Stimulated activated naive CD4-positive, alpha-beta T cell (primary cell): ENCODE measurements at places on chromosomes 5 and 9.

DNA sequence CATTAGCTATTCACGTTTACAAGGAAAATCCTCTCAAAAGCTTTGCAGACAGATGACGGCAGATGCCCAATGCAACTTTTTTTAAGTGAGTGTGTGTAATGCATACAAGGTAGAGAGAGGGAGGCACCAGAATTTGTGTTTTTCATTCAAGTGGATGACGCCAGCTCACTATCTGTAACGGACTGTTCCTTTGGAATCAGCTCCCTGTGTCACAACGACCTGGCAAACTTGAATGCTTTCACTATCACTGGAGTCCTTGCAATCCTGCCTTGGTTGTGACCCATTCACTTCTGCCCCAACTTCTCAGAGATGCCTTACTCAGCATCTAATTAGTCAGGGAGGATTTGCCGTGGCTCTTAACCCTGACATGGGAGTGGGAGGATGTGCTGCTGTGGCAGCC lies 148.5 kb downstream of the BNC2 start:
- DNase-seq = no peak

DNA sequence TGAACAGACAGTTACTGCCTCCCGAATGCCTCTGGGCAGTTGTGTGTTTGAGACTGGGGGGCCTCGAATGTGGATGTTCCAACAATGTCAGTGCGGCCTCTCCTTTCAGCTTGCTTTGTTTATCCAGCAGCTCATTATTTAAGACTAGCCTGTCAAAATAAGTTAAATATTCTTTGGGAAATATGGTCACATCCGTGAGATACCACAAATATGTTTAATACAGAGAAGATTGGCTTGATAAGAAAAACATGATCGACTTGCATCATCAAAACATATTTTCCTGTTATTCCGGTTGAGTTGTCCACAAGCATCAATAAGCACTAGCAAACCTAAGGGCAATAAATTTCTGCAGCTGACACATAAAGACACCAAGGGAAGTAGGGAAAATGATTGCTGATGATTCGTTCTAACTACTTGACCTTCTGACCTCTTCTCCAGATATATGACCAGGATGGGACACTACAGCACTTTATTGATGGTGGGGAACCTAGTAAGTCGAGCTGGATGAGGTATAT lies 66.5 kb downstream of the PRDM6 start:
- no peak for DNase-seq

DNA sequence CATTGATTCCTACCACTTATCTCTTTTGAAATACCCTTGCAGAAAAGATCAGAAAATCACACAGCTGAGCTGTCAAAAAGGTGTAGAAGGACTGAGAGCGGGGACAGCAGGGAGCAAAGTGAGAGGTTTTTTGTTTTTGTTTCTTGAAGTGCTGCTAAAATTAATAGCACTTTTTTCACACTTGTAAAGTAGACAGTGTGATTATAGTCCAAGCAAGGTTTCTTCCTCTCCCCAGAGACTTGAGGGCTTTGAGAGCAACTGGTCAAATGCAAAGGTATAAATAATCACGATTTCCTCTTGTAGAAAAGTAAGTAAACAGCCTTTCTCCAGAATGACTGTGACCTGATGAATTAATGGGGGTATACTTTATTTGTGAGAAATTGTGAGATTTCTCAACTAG lies 326.9 kb downstream of the ZNF608 start:
- no peak for DNase-seq

DNA sequence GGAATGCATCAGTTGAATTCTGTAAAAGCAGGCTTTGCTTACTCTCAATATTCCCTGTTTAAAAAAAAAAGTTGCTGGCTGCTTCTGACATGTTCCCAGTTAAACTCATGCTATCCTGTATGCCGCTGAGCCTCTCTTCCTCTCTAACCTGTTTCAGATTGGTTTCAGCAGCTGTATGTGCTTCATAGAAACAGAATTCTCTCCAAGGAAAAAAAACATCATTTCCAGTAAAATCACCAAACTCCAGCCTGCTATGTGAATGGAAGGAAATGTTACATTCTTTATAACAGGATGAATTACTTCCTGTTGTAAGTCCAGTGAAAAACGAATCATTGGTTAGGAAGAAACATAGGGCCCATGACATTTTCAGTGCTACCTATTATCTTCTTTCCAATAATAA lies 25.7 kb upstream of the KCNV2 start:
- DNase-seq = no peak

DNA sequence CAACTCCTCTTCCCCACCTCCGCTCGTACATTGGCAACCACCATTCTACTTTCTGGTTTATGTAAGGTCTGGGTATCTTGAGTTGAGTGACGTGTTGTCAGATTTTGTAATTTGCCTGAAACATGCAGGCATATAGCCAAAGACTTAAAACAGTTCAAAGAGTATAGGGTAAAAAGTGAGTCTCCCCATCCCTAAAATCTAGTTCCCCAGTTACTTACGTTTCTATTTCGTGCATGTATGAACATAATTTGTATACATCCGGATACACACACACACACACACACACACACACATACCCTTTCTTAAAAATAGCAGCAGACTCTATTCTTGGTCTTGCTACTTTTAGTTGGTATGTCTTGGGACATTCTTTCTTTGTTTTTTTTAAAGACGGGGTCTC lies 915 bp downstream of the HSDL2 start:
- no peak for DNase-seq

DNA sequence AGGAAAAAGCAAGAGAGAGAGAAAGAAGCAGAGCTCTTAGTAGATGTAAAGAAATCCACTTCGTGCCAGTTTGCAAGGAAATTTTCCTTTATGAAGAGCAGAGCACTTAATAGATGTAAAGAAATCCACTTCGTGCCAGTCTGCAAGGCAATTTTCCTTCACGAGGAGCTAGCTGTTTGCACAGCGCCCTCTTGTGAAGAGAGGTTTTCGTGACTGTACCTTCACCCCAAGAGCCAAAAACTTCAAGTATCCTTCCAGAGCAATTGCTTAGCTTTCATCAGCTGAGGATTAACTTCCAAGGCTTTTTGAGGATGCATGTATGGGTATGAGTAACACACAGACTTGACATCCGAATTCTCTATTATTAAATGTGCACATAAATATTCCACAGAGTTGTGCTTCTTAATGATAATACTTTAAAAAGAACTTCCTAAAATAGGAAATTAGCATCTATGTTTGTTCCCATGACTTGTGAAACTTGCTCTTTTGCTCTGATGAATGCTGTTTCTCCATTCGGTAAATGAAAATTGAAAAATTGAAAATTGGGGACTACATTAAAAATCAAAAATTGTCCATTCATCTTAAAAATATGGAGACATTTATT lies 525.6 kb downstream of the PDE4D start:
- DNase-seq = no peak

GRCh38 chr5:168562279-168562678 lies 16.9 kb downstream of the PANK3 start:
- DNase-seq = no peak

DNA sequence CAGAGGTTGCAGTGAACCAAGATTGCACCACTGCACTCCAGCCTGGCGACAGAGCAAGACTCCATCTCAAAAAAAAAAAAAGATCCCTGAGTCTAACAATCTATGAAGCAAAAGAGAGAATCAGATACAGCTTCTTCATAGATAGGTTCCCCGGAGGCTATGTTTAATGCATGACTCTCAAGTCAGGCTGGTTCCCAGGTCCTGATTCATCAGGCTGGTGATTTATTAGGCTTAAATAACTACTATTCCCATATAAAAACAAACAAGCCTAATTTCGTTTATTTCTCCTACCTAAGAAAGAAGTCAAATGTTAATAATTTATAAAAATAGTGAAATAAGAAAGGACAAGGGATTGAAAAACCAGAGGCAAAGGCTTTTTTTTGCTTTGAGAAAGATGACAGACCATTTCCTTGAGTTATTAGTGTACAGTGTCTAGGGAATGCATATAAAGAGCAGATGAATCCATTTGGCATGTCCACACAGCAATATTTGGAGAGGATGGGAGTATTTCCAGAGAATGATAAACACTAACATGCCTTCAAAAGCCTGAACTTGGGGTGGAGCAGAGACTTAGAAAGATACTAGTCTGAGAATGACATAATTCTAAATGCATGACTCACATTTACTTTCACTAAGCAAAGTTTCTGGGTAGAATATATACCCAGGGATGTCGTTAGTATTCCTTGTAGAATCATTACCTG lies 115.3 kb downstream of the NREP start:
- no peak for DNase-seq

DNA sequence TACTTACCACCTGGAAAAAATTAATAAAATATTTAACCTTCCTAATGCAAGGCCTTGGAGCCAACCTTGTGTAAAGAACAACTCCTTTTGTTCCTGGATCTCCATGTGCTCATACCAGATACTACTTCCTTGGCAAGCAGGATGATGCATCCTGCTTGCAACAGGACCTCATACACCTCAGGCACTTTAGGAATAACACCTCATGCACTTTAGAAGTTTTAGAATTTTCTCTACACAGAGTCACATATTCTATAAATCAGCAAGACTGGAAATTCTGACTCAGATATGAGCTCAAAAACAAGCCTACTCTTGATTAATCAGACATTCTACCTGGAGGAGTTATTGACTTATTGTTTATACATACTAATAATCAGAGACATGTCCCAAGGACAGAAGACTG lies 209.6 kb upstream of the CDH10 start:
- no peak for DNase-seq

- DNase-seq = no peak
These were observed 413.2 kb upstream of the ACTBL2 start for GRCh38 chr5:57895766-57896165.

DNA sequence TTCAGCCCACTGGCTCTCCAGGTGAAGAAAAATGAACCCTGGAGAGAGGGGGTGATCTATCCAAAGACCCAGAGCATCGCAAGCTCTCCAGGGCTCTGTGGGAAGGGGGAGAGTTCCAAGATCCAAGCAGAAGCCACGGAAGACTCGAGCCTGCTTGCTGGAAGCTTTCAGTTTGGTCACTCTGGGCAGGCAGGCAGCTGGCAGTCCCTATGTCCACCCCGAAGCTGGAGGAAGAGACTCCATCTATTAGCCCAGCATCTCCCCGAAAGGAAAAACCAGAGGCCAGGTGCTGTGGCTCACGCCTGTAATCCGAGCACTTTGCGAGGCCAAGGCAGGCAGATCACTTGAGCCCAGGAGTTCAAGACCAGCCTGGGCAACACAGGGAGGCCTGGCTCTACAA lies 10.7 kb upstream of the SPARC start:
- DNase-seq = no peak

DNA sequence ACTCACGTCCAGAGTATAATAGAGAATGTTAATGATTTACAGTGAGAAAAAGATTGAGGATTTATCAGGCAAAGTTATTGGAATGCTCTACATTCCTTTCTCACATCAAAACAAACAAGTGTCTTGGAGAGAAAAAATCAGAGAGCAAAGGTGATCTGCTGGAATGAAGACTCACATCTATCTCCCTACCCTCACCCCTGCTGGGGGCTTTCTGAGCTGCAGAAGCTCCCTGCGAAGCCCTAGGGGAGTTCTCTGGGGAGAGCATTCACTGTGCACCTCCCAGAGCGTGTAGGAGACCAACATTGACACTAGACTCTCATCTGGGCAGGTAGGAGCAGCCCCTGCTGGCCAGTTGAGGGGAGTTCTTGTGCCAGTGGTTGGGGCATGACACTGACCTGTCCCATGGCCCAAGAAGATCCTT lies 76.6 kb upstream of the ADAMTS16 start:
- DNase-seq = no peak

GRCh38 chr5:158538506-158539074 lies 561.1 kb downstream of the EBF1 start:
- peak; percentile 4 for DNase-seq

- no peak for DNase-seq
These were observed 222.8 kb upstream of the KIF2A start for GRCh38 chr5:62083247-62083646.

DNA sequence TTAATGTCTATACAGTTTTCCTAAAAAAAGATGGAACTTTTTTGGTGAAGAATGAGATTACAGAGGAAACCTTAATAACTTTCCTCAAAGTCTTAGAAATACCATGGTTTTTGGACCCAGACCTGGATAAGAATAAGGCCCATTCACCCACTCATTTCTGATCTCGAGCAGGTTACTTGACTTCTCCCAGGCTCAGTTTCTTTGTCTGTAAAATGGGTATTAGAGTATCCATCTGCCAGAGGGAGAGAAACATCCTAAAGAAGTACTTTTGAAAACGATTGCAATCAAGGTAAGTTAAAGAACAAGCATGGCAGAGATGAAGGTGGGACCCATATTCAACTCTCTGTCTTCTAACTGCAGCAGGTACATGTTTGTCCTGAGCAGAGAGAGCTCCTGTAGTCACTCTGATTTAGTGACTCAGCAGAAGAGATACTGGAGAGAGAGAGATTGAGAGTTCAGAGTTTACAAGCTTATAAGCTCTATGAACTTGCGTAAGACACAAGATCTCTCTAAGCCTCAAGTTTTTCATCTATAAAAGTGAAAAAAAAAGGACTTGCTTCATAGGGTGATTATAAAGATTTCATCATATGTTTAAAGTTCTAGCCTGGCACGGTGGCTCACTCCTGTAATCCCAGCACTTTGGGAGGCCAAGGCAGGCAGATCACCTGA lies 379.4 kb upstream of the SGCD start:
- no peak for DNase-seq

GRCh38 chr5:96977228-96977627 lies 41.3 kb downstream of the LNPEP start:
- no peak for DNase-seq

- DNase-seq = no peak
These were observed 16.7 kb downstream of the NDUFAF2 start for GRCh38 chr5:60961685-60962084.

GRCh38 chr5:145246961-145247744 lies 588.0 kb downstream of the PRELID2 start:
- no peak for DNase-seq
